ENCODE measurements at places on chromosomes 1 and 21.

DNA sequence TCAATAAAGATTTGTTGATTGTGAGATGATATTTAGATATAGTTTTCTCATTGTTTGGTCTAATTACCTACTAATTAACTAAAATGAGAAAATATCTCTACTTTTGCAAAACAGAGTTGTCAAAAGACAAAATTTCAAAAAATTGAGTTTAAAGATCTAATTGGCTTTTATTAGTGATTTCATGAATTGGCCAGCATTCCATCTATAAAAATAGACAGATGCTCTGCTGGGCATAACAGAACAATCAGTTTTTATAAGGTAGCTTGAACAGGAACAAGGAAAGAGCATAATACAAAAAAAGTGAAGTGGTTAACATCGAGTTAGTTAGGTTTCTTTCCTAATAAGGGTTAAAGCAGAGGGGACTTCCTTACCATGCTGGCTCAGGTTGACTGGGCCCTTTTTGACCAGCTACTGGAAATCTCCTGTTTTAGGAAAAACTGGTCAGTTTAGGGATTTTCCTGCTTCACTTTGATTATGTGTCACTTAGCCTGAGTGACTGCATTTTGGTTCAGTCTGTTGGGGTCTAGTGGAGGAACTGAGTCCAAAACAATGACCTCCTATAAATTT lies 63.0 kb downstream of the VCAM1 start:
- DNase-seq, result no peak

DNA sequence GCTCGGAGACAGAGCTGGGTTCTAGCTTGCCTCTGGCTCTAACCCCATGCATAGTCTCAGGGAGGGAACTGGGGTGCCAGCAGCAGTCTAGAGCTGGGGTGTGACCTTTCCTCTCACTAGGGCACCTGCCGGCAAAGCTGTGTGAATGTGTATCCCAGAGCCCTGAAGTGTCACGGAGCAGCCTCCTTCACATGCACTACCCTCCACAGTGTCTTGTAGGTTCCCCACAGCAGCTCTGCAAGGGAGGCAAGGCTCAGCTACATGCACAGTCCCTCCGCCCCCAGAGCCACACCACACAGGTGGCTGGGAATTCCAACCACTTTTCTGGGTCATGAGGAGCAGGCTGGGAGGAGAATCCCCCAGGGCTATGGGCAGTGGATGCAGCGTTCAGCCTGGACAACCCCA lies 7.7 kb upstream of the HPCA start:
- DNase-seq, result no peak

DNA sequence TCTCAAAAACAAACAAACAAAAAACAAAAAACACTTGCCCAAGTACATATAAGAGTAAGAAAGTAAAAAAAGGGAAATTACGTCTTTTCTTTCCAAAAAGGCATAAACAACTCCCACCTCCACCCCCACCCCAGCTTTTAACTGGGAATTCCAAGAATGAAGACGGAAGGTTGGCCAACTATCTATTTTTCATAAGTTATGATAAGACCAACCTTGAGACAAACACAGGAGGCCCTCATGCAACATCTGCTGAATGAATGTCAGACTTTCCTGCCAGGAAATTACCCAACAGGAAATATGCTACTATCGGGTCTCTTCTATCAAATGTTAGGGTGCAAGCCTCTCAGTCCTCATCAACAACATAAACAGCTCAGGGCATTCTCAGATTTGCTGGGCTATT lies 1.9 kb downstream of the BSDC1 start:
- DNase-seq, result no peak

- DNase-seq, result no peak
These were observed 24.6 kb upstream of the TRABD2B start for GRCh38 chr1:48021792-48022191.

DNA sequence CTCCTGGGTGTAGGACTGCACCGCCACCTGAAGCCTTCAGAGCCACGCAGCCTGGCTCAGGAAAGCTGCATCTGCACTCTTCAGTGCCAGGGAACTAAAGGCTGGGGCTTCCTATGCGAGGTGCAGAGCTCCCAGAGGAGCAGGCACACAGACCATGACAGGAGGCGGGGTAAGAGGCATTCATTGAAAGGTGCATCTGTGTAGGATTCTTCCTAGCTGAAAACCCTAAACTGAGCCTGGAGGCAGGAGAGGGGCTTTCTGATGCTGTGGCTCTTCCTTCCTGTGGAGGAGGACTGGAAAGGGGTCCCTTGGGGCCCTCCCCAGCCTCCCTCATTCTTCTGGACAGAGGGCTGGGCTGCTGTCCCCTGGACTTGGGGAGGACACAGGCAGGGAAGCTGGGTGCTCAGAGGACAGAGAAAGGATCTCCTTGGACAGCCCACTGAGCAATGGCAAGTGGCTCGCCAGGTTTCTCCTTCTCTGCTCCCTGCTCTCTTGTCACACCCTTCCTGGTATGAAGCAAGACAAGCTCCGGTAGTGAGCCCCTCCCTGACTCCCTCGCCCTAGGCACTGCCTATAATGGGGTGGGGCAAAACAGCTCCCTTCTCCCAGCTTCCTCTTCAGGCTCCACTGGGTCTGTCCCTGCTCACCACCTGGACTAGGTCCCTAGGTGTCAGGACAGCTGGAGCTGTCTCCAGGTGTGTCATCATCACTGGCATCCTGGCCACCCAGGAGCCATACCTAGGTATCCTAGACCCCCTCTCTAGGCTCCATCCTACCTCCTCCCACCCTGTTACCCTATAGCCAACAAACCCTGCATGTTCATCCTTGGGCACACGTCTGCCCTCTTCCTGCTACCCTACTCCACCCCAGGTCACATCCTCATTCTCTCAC lies 20.0 kb downstream of the S100A6 start:
- DNase-seq, result no peak

DNA sequence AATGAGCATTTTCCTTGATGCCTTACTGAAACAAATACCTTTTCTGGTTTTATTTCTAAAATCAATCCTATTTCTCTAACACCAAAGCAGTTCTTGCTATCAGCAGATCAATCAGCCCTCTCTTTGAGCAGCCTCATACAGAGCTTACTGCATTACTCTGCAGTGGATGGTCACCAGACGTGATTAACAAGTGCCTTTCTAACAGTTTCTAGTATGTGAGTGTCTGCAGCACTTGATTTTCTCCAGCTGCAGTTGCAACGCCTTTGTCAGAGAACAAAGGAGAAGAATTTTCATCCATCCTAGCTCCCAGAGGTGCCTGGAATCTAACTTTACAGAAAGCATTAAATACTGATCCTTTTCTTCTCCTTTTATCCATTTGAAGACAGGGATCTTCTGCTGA lies 177.3 kb upstream of the SGIP1 start:
- DNase-seq, result no peak

GRCh38 chr1:206824331-206824730 lies 41.1 kb upstream of the IL20 start:
- DNase-seq, result no peak

GRCh38 chr1:25645637-25646400 lies 29.2 kb downstream of the MAN1C1 start:
- no peak for DNase-seq

DNA sequence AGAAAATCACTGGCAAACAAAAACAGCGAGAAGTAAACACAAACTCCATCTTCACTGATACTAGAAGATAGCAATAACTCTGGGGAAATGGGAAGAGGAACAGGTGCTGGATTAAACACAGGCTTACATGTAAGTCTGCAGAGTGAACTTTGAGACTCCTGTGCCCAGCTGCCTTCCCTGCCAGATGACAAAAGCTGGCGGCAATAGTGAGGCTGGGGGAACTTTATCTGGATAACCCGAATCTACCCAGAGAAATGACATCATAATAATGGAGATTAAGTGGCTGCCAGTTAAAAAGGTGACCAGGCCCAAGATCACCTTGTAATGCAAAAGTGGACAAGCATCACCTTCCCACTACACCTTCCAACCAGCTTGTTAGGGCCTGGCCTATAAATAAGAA lies 184.5 kb downstream of the CHRM3 start:
- no peak for DNase-seq

- no peak for DNase-seq
These were observed 49.7 kb upstream of the EPB41 start for GRCh38 chr1:28864695-28865094.

DNA sequence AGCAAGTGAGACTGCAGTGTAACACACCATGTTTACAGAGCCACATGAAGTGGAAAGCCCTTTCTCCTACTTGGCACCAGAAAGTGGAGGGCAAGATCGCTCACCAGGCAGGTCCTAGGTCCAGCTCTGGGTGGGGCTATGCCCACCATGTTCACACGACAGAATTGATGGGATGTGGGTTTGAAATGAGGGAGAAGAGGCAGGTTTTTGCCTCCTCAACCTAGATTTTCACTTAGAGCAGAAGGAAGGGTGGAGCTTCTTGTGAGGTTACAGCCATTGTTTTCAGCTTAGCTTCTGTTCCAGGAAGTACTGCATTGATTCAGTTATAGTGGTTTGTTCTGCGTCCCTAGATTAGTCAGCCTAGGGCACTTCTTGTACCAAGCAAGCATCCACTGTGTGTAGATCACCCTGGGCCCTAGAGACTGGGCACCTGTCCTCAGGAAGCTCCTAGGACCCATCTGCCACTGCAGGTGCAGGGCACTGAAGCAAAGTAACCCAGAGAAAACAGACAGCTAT lies 2.3 kb downstream of the CD53 start:
- DNase-seq, result no peak

DNA sequence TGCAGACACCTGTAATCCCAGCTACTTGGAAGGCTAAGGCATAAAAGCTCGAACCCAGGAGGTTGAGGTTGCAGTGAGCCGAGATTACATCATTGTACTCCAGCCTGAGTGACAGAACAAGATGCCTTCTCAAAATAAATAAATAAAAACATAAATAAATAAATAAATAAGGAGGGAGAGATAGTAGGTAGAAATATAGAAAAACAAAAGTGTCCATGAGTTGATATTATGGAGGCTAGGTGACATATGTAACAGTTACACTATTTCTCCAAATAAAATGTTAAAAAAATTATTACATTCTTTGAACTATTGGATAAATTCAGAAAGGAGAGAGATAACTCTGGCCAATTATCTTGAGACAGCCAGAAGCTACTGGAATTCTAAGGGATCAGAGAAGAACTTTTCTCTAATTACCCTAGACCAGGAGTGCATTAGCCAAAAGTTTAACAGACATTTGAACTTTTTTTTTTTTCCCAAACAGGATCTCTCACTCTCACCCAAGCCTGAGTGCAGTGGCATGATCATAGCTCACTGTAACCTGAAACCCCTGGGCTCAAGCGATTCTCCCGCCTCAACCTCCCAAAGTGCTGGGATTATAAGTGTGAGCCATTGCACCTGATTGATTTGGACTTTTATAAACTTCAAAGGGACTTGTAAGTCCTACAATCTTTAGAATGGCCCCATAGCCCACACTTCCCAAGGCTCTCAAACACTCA lies 17.6 kb downstream of the SYNJ1 start:
- DNase-seq, result no peak

GRCh38 chr1:110393691-110394492 lies 3.1 kb upstream of the SLC16A4 start:
- no peak for DNase-seq

- DNase-seq, result no peak
These were observed 1.7 kb upstream of the ATP1A4 start for GRCh38 chr1:160149716-160150115.

- peak; percentile 21 for DNase-seq
These were observed 383.3 kb downstream of the HHAT start for GRCh38 chr1:210711825-210712612.

GRCh38 chr1:11984121-11984520 lies 3.9 kb downstream of the MFN2 start:
- no peak for DNase-seq

DNA sequence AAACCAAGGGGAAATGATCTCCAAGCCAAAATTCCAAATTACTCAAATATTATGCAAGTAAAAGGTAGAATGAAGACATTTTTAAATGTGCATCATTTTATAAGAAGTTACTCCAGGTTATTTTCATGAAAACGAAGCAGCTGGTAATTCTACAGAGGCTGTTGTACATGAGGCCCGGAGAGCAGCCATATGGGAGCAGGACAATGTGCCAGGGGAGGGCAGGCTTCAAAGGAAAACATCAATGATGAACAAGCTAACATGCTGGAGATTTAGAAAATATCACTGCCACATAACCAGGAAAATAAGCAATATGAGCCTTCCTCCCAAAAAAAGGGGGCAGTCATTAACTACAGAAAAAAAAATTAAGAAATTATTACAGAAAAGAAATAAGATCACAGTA lies 109.1 kb downstream of the TIAM1 start:
- DNase-seq, result no peak

GRCh38 chr1:21384620-21385019 lies 55.3 kb upstream of the NBPF3 start:
- no peak for DNase-seq

GRCh38 chr1:29254346-29254745 lies 18.0 kb downstream of the PTPRU start:
- no peak for DNase-seq

- DNase-seq, result peak; percentile 18
These were observed 65.5 kb downstream of the ERI3 start for GRCh38 chr1:44289530-44289929.

DNA sequence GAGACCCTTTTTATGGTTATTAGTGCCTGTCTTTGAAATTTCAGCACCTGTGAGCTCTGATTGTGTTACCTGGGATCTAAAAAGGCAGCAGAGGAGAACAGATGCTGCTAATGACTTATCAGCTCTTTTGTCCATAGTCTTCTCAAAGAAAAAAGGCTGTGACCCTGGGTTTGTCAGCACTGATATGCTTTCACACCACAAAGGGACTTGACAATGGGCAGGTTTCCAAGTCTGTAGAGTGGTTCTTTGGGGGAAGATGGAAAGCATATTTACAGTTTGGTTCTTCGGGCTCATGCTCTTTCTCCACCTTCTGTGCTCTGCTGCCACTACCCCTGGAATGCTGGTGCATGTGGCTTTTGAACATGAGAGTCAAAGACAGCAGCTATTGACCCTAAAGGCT lies 32.0 kb downstream of the DNAJC6 start:
- DNase-seq, result no peak

DNA sequence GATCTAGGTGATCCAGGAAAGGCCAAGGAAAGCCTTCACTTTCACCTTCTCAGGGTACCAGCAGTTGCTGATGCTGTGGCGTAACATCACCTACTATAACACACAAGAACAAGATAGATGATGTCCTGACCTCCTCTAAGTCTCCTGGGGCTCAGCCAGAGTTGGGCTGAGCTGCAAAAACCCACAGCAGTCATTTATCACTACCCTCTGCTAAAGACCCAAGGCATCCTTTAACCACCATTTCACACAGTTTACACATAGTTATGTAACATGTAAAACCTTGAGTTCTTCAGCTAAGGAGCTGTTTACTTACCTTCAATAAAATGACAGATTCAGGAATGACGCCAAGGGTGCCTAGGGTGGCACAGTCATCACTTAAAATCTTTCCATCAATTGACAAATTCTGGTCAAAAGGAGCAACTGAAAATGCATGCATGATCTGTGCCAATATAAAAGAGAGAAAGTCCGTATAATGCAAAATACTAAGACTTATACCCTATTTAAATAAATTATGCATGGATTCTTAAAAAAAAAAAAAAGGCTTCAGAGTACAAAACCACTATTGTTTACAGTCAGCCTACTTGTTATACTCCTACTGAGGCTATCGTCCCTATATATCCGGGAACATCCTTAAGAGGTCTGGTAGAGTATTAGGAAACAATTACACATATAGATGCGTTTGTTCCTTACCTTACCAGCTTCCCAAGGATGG lies 20.7 kb upstream of the RAP1GAP start:
- no peak for DNase-seq

GRCh38 chr1:241639623-241640148 lies 483 bp downstream of the CHML start:
- peak; percentile 40 for DNase-seq

- DNase-seq, result no peak
These were observed 431 bp downstream of the CLCN6 start for GRCh38 chr1:11806307-11806936.

Measured in WTC11 (cell line).